HFFc6 (cell line): ENCODE measurements at places on chromosomes 1 and 21. TPM values are rescaled to one million over a fixed set of nuclear protein-coding genes. Genes with fewer than 3 reads are reported as not detected.

The FAM72D gene
- 0.82 to 3.0 TPM (median 2.4 TPM) in 3 replicates for total RNA-seq

The KDM5B gene
- 51.5 to 62.5 TPM (median 58.2 TPM) in 3 replicates for total RNA-seq

The RALGPS2 gene
- total RNA-seq, result 41.0 to 45.8 TPM (median 44.8 TPM) in 3 replicates

The GJA5 gene
- total RNA-seq, result 17.6 to 23.2 TPM (median 18.5 TPM) in 3 replicates

The FAM3B gene
- not detected in 3 replicates for total RNA-seq

The PLA2G2D gene
- not detected in 3 replicates for total RNA-seq

DNA sequence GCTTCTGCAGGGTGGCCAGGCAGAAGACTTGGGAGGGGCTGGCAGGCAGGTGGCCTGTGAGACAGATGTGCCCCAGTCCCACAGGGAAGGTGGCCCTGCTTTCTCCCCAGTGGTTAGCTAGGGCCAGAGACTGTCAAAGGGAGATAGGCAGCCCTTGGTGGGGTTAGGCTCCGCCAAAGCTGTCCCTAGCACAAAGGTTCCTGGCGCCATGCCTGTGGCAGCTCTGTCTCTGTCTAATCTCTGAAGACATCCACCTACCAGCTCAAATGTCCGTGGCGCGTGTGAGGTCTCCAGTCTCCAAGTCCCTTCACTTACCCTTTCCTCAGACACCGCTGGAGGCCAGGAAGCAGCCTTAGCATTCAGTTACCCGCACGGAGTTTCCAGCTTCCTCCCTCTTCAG is 17.7 kb downstream of the TCP10L start:
- DNase-seq, result no peak

- DNase-seq, result no peak
Measured at GRCh38 chr1:183089025-183089639, 65.9 kb downstream of the LAMC1 start.

DNA sequence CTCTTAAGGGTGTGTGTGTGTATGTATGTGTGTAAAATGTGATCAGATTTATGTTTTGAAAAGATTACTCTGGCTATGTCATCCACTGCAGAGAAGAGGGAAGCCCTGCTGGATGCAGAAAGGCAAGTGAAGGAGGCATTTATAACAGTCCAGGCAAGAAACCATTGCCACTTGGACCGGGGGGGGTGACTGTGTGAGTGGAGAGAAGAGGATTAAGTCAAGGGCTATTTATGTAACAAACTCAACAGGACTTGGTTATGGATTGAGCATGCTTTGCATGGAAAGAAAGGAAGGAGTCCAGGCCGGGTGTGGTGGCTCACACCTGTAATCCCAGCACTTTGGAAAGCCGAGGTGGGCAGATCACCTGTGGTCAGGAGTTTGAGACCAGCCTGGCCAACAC is 143.0 kb downstream of the URB2 start:
- no peak for DNase-seq

DNA sequence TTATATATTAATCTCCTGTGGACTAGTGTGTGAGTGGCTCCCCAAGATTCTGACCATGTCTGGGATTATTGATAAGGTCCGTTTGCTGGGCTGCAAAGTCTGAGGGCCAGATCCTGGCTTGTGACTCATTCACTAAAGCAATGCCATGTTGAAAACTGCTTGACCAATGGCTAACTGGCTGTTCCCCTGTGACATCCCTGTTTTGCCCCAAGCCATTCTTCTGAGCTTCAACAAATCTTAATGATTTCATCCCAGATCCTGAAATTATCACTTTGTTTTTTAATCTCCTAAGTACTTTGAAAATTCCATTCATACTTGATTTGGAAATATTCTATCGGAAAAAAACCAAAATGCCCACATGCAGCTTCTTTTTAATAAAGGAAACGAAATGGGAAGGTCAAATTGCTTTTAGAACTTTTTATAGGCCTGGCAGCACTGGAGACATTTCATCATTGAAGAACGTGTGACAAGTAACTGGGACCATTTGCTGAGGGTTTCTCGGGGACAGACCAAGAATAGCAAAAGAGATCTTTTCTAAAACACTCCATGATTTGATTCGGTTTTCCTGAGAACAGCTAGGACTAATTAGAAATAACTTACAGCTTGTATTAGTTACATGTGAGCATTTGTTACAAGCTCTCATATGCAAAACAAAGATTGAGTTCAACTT is 121.3 kb downstream of the TGFB2 start:
- DNase-seq, result no peak

DNA sequence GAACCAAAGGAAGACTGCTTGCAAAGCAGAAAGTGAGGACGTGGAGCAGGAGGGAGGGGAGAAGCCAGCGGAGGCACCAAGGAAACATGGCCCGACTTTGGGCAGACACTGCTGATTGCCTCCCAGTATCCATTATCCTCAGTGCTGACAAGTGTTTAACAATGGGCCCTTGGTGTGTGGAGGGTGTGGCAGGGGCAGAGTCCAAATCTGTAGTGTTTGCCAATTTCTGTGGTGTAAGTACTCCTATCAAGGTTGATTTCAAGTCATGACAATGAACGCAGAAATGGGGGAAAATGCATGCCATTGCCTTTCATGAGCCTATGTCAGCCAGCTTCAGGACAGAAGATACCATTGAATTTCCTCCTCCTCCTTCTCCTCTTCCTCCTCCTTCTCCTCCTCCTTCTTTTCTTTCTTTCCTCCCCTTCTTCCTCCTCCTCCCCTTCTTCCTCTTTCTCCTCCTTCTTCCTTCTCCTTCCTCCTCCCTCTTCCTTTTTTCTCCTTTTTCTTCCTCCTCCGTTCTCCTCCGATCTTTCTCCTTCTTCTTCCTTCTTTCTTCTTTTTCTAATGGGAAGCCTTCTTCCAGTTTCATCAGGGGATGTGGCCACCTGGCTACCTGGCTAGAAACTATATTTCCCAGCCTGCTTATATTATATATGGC is 10.3 kb upstream of the PHC2 start:
- no peak for DNase-seq

DNA sequence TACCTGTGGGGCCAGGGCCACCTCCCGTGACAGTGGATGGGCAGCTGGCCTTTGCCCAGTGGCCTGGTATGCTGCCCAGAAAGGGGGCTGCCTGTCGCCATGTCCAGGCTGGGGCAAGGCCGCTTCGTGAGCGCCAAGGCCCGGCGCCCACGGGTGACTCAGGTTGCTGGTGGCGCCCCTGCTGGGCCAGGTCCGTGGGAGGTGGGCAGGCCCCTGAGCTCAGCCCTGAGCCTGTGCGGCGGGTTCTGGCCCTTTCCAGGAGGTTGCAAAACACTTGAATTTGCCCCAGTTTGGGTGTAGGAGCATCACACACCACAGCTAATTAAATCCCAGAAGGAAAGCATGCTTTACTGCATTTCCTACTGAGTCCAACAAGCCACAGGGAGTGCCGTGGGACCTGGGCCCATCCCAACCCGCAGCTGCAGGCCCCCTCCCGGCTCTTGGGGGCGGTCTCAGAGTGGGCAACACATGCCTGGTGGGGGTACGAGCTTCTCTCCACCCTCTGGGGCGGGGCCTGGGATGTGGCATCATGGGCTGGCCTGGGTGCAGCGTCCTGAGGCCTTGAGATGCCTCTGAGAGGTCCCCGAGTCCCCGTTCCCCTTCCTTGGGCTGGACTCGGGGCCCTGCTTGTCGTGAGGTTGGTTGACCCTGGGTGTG is 159.8 kb downstream of the PEX14 start:
- DNase-seq, result no peak

- no peak for DNase-seq
Measured at GRCh38 chr1:227094249-227094966, 154.3 kb downstream of the COQ8A start.

DNA sequence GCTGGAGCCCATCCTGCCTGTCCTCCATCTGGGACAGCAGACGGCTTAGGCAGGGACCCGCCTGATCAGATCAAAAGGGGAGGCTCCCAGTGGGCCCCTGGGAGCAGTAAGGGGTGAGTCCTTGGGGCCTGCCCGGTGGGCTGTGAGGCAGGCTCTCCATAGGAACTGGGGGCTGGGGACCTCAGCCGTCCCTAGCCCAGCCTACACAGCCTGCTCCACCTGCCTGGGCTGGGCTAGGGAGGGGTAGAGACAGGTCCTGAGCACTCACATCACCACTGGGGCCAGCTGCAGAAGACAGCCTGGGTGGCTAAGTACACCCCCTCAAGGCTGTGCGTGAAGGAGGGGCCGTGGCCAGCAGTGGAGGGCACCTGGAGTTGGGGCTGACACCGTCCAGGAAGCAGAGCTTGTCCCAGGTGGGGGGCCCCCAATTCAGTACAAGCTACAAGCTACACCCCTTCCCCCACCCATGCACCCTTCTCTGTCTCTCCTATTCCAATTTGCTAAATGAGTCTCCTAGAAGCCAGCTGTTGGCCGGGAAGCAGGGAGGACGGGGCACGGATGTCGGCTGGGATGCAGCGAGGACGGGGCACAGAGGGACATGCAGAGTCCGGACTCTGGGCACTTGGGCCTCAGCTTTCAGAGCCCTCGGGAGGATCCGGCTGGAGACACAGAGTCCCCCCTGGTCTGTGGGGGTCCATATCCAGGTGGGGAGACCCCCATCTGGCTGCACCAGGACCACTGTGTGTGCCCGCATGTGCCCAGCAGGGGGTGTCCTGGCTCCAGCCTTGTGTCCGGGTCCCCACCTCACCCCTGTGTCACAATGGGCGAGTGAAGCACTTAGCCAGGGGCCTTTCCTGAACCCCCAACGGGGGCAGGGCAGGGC is 1.7 kb downstream of the ISG15 start:
- DNase-seq, result no peak

DNA sequence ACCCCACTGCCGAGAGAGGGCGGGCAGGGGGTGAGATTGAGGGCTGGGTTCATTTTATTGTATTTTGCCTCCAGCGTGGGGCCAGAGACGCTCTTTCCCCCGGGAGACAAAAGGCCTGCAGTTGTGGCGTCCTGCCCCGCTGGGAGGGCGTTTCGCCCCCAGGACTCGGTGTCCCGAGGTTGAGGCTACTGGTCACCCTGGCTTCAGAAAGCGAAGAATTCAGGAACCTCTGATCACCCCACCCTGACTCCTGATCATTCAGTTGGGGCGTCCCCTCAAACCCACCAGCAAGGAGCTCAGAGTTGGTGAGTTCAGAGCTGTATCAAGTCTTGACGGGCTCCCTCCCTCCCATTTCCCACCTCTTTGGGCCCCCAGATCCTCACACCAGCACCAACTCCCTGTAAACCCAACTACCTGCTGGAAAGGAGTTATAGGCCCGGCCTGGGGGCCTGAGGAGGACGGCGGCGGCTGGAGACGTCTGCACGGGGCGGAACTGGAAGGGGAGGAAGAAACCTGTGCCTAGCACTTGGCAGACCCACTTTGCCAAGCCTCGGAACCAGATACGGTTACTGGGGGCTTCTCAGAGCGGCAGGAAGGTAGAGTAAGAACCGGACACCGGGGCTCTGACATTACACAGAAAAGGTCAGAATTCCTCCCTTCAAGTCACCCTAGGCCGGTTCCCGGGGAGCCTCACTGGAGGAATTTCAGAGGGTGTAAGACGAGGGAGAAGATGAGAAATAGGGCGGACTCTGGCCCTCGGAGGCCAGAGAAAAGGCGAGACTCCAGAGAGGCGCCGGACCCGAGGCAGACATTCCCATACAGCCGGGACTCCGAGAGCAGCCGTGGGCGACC is 761 bp upstream of the PAX7 start:
- no peak for DNase-seq

DNA sequence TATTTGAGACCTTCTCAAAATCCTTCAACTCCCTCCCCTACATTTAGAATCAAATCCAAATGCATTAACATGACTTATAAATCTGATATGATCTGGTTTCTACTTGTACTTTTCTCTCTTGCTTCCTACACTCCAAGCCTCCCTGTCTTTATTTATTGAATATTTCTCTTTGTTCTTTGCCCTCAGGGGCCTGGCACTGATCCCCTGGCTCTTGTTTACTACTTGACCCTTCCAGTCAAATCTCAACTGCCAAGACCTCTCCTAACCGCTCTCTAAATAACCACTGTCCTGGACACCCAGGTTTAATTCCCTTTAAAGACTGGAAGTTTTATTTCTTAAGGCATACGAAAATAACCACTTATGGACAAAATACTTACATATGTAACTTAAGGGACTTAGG is 248.9 kb downstream of the CHRM3 start:
- DNase-seq, result no peak

DNA sequence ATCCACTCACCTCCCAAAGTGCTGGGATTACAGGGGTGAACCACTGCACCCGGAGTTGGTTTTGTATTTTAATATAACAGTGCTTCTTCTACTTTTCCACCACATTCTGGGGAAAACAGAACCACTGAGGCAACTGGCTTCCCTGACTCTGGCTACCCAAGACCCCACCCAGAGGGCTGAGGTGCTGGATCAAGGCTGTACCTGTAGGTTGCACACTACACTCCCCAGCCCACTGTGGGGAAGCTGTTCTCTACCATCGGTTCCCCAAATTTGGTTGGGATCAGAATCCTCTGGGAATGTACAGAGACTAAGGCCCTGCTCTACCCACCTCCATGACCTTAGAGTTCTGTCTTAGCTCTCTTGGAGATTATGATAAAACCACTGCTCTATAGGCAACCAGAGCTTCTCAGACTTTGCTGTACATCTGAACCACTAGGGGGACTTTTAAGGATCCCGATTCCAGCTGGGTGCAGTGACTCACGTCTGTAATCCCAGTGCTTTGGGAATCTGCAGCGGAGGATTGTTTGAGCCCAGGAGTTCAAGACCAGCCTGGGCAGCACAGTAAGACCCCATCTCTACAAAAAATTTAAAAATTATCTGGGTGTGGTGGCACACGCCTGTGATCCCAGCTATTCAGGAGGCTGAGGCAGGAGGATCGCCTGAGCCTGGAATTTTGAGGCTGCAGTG is 51.6 kb downstream of the GNG4 start:
- DNase-seq, result peak; percentile 65

DNA sequence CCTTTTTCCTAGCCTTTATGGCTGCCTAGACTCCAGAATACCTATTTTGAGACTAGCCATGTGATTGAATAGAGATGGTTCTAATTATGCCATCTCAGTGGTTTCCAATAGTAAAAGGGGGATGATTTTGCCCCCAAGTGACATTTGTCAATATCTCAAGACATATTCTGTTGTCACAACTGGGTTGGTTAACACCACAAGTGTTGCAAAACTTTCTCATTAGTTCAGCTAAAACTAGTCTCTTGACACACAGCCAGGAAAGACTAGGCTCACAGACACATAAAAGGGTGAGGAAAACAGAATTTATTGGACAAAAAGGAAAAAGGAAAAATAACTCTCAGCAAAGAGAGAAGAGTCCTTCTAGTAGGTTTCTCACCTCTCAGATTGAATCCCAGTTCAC is 39.9 kb upstream of the GBP5 start:
- no peak for DNase-seq

DNA sequence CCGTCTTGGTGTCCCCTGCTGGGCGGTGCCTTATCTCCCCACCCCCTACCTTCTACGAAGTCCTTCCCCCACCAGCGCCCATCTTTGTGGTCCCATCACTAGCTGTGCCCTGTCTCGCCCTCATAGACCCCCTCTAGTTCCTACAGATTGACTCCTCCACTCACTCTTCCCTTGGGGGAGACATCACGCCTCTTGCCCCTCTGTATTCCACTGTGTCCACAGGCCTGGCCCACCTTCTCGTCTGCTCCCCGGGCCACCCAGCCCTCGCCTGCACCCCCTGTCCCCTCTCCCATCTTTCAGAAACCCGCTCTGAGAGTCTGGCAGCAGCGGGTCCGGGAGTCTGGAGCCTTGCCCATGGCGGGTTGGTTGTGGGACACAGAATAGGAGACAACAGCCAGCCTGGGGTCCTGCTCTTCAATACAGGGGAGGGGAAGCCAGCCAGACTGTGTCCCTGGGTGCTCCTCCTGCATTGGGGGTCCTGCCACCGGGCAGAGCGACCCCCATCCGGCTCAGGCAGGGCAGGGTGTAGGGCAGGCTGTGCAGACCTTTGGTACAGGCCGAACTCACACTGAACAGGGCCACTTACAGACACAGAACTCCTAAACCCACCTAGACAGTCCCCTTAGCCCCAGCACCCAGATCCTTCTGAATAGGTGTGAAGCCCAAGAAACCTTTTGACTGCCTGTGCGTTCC is 1.1 kb downstream of the RNF187 start:
- no peak for DNase-seq

- DNase-seq, result no peak
Measured at GRCh38 chr1:103960710-103961109, 211.0 kb downstream of the AMY1C start.
